ENCODE measurements at places on chromosomes 13 and 19.
A peak's percentile ranks its signal among the peaks of the same experiment; 100 is the strongest.

DNA sequence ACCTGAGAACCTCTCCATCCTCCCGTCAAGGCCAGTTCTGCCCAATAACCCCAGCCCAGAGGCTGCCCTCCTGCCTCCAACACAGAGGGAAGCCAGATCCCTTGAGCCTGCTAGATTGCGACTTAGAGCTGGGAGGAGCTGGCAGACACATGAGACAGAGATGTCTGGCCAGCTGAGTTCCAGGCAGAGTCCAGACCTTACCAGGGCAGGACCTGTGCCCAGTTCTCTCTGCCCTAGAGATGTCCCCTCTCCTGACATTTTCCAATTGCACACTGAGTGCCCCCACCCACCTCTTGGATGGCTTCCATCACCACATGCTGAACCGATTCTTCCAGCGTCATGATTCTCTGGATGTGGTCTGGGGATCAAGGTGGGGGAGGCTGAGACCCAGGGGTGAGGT lies 3.0 kb downstream of the HOOK2 start:
- no peak for DNase-seq

DNA sequence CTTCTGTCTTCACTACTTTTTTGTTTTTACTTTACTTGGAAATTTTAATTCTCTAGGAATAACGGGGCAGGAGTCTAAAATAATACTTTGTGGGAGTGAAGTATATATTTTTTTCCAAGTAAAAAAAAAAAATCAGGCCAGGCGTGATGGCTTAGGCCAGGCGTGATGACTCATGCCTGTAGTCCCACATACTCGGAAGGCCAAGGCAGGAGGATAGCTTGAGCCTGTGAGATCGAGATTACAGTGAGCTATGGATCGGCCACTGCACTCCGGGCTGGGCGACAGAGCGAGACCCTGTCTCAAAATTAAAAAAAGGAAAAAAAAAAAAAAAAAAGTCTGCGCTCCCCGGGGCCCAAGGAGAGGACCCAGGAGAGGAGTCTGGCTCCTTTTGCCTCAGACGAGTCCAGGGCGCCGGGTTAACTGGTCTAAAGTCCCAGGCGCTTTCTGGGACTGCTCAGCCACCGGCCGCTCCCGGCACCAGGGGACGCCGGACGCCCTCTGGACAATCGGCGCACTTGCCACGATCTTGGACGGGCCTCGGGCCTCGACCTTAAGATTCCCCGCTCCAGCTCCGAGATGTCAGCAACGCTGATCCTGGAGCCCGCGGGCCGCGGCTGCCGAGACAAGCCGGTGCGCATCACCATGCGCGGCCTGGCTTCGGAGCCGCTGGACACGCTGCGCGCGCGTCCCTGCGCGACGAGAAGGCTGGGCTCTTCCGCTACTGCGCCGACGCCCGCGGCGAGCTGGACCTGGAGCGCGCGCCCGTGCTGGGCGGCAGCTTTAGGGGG lies 2.7 kb upstream of the ZFP82 start:
- no peak for DNase-seq

DNA sequence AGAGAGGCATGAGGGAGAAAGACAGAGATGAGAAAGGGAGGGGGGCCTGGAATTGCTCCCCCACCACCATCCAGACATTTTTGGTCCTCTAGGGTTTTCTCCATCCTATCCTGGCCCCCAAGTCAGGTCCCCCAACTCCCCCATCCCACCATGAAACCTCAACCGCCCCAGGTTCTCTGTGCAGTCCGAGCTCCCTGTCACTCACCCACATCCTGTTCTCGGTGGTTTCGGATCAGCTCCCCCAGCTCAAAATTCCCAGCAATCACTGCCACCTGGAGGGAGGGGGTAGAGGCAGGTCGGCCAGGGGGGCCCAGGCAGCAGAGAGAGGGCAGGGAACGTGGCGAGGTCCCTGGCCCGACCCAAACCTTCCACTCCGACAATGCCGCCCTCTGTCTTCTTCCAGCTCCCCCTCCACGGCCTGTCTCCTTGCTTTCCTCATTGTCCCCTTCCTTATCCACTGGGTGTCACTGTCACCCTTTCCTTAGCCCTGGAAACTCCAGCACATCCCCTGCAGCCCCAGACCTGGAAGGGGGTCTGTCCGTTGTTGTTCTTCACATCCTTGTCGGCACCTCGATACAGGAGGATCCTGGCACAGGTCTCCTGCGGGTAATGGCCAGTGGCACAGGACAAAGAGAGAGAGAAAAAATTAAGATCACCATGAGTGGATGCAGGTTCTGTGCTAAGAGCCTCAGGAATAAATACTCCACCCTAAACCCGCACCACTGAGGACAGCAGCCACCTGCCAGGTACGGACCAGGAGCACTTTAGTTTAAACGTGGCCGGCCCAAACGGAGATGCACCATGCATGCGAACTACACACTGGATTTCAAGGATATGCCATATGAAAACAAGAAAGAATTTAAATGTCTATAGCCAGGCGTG lies 15.4 kb downstream of the SHANK1 start:
- no peak for DNase-seq

GRCh38 chr13:48155848-48156247 lies 60.9 kb upstream of the MED4 start:
- no peak for DNase-seq

DNA sequence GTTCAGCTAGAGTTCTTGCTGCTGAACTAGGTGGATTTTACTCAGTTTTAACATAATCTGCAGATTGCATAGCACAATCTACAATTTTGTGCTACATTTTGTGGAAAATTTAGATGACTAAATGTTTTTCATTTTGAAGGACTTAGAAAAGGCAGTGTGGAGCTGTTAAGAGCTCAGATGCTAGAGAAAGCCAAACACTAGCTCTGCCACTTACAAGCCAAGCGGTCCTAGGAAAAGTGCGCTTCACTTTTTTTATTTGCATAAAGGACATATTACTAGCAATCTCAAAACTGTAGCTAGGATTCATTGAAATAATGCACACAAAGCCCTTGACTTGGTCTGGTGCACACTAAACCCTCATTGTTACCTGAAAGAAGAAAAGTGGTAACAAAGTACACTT lies 8.1 kb upstream of the CSNK1A1L start:
- DNase-seq, result no peak

GRCh38 chr13:113184568-113185440 lies 23.7 kb downstream of the PCID2 start:
- no peak for DNase-seq

DNA sequence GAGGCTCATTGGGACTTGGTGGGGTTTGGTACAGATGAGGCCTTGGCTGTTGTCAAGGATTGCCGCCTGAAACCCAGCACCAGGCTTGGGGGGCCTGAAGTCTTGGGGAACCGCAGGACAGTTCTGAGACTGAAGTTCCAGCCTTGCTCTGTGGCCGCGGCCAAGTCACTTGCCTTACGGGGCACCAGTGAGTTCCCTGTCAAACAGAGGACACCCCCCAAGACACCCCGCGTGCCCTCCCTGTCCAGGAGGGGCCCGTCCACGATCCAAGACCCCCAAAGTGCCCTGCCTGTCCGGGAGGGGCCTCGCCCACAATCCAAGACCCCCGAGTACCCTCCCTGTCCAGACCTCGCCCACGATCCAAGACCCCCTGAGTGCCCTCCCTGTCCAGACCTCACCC lies 2.5 kb downstream of the CDC34 start:
- DNase-seq, result no peak

GRCh38 chr19:41311613-41312012 lies 1.6 kb downstream of the CCDC97 start:
- DNase-seq, result no peak

DNA sequence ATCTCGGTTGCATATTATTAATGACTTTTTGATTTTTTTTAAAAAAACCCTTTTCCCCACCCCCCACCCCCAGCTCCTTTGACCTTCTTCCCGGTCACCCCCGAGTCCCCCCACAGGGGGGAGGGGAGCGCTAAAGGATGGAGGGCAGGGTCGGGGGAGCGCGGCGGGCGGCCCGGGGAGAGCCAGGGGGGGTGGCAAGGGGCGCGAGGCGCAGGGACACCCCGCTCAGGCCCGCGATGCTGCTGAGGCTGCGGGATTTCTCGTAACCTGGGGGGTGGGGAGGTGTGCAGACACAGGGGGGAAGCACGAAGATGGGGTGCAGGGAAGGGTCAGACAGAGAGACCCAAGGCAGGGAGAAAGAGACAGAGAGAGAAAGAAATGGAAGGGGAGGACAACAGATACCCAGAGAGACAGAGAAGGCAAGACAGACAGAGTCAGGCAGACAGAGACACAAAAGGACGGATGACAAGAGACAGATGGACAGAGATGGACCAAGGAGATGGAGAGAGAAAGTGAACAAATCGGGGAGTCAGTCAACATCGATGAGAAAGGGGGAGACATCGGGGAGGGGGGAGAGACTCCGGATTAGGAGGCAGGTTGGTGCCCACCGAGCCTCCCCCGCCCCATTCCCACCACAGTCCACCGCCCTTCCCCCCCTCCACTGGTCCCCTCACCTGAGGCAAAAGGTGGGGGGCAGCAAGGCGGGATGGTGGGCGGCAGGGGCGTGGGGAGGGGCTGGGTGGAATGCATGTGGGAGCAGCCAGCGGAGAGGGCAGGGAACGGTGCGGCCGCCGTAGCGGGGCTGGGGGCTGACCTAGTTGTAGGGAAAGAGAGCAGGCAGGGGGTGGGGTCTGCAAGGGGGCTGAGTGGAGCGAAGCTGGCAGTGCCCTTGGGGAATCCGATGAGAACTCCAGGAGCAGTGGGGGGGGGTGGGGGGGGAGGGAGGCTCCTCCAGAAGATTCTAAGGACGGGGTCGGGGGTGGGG lies 14.2 kb downstream of the KCNC3 start:
- DNase-seq, result no peak

DNA sequence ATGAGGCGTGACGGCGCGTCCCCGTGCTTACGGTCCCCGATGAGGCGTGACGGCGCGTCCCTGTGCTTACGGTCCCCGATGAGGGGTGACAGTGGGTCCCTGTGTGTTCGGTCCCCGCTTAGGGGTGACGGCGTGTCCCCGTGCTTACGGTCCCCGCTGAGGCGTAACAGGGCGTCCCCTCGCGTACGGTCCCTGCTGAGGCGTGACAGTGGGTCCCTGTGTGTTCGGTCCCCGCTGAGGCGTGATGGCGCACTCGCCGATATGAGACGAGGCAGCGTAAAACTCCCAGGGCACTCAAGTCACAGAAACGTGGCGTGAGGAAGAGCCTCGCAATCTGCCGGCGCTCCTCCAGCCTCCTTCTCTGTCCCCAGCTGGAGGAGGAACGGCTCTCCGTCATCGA lies 20.9 kb downstream of the CFAP97D2 start:
- no peak for DNase-seq

DNA sequence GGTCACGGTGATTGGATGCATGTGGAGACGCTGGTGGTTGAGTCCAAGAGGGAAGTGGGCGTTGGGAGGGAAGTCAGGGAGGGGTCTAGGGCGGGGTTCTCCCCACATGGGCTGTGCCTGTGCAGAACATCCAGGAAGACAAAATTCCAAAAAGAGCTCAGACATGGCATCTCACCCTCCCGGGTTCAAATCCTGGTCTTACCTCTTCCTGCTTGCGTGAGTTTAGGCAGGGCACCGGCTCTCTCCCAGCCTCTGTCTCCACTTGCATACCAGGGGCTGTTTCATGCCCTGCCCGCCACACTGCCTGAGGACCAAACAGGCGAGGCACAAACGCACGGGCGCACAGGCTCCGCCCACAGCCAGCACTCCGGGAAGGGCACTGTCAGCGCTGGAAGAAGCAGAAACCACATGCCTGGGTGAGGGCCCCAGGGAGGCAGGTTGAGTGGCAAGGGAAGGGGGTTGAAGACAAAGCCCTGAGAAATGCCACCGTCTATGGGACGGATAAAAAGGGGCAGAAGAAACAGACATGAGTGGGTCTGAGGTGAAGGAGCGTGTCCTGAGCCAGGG lies 123.6 kb upstream of the SOX1 start:
- no peak for DNase-seq

- DNase-seq, result no peak
These were observed 306.8 kb downstream of the KCNRG start for GRCh38 chr13:50322006-50322405.

DNA sequence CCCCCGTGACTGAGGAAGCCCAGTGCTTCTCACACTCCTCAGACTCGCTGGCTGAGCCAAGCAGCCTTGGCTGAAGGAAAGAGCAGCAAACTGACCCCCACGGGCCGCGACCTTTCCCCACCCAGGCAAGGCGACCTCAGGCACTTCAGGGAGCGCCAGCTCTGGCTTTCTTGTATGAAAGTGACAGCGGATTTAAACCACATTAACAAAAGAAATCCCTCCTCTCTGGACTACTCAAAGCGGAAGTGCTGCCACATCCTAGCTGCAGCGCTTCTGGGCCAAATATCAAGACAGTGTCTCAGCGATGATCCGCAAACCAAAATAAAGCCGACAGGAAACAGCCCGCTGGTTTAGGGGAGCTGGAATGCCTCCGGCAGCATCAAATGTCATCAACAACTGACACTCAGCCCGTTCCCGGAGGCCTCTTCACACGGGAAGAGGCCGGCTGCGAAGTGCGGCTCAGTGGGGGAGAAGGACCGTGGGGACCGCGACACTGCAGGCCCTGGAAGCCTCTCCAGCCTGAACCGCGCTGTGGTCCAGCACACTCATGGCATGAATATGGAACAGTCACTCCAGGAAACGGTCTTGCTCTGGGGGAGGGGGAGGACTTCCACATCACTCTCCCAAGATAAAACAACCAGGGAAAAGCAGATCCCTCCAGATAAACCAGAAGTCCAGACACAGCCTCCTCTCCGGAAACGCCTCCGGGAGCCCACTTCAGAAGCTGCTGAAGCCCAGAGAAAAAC lies 1.4 kb downstream of the RASA3 start:
- DNase-seq, result peak; percentile 42

- peak; percentile 10 for DNase-seq
These were observed 427.9 kb downstream of the ZNF536 start for GRCh38 chr19:30799865-30800755.

- no peak for DNase-seq
These were observed 13.4 kb upstream of the CASP14 start for GRCh38 chr19:15035795-15036311.

GRCh38 chr13:36601186-36601585 lies 72.6 kb upstream of the SERTM1 start:
- DNase-seq, result no peak

- no peak for DNase-seq
These were observed 855.7 kb downstream of the SLITRK5 start for GRCh38 chr13:88526853-88527215.

Data from stimulated activated CD4-positive, alpha-beta T cell treated with anti-CD3 and anti-CD28 coated beads, Interleukin-1b, Interleukin-23, amount 100 ng/mL, for 24 hours (primary cell).